ENCODE measurements at places on chromosomes 1 and 21. TPM values are rescaled to one million over a fixed set of nuclear protein-coding genes. Genes with fewer than 3 reads are reported as not detected.
A peak's percentile ranks its signal among the peaks of the same experiment; 100 is the strongest.

Gene B3GALT5
- polyA plus RNA-seq = 0.08 TPM

Gene PYGO2
- 17.4 TPM for polyA plus RNA-seq

Gene UTS2
- polyA plus RNA-seq = not detected

Gene KLHDC7A
- not detected for polyA plus RNA-seq

- no peak for DNase-seq
Observed at GRCh38 chr1:60745484-60745883, 336.9 kb upstream of the NFIA start.

Gene AGMAT
- 0.53 TPM for polyA plus RNA-seq

Gene SLC44A3
- 2.0 TPM for polyA plus RNA-seq

Gene RYR2
- polyA plus RNA-seq = not detected

GRCh38 chr1:182444497-182444896, 5.4 kb upstream of the RGSL1 start:
- no peak for DNase-seq

Gene CTSE
- polyA plus RNA-seq = not detected

Gene GJA4
- polyA plus RNA-seq = not detected

- no peak for DNase-seq
Observed at GRCh38 chr1:20351911-20352701, 61.4 kb downstream of the VWA5B1 start.

DNA sequence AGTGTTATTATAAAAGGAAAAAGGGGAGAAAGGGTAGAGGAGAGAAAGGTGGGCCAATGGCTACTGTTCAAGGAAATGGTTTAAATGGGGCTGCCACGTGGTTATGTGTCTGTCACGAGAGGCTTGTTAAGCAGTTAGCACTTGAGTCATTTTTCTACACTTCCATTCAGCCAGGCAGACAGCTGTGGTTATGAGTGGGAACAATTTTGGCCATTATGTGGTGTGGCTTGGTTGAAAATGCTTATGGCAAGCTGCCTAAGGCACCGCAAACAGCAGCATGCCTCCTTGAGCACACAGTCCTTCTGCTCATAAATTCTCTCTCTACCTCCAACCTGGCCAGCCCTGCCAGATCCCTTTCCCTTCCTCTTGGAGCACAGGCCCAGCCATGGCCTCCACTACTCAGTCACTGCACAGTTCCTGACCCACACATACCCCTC, 3.2 kb upstream of the SRM start:
- peak; percentile 92 for DNase-seq

GRCh38 chr1:14553711-14554110, 44.8 kb upstream of the KAZN start:
- peak; percentile 25 for DNase-seq

- DNase-seq = no peak
Observed at GRCh38 chr1:245934409-245934808, 572.7 kb downstream of the SMYD3 start.

Gene FAM229A
- 0.77 TPM for polyA plus RNA-seq

- DNase-seq = no peak
Observed at GRCh38 chr1:10601342-10602070, 126.8 kb downstream of the PEX14 start.

- DNase-seq = no peak
Observed at GRCh38 chr1:3506943-3507342, 52.5 kb downstream of the ARHGEF16 start.

Gene DEPDC1
- 8.0 TPM for polyA plus RNA-seq

- DNase-seq = no peak
Observed at GRCh38 chr1:25553749-25554429, 10.5 kb downstream of the LDLRAP1 start.

Gene MYOM3
- polyA plus RNA-seq = not detected

All from fibroblast of lung (primary cell).